HFFc6 (cell line): ENCODE measurements at places on chromosomes 16 and 17.

- peak; percentile 75 for DNase-seq
These were observed at the start of gene MT1E for GRCh38 chr16:56625140-56625942. Gene MT1E, plus strand, starts transcription at chr16:56625781. Its CDS starts 71 bp downstream, at chr16:56625852.

GRCh38 chr17:39008633-39009032 is 41.4 kb upstream of the FBXO47 start:
- DNase-seq: no peak

GRCh38 chr17:28416703-28417311 is 10.8 kb upstream of the SLC46A1 start:
- peak; percentile 56 for DNase-seq

DNA sequence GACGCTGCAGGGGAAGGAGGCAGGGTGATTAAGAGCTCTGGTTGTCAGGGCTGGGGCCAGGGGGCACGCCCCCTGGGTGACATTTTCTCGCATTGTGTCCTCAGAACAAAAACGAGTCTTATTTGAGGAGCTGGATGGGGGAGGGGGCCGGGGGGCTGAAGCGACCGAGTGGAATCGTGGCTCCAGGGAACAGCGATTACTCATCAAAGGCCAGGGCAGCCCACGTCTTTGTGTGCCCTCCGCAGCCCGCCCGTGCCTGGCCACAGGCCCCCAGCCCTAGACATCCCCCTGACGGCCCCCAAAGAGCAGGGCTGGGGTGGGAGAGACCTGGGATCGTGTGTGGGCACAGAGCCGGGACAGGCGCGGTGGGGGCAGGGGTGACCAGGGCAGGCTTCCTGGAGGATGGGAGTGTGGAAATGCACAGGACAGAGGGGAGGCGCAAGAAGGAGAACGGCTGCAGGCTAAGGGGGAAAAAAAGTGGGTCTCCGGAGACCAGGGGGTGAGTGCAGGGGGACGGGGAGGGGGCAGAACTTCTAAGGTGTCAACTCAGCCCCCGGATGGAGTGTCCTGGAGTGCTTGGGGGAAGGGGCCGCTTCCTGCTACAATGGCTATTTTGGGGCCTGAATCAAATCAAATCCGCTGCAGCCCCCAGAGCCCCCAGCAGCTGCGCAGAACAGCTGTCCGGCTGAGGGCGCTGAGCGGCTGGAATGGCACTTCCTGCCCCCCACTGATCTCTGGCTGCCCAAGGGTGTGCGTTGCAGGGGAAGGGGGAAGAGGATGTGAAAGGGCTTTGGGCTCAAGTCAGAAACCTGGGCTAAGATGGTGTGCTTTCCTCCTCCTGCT is 24.0 kb upstream of the PHB1 start:
- DNase-seq: no peak

- DNase-seq: no peak
These were observed 1.3 kb downstream of the RILP start for GRCh38 chr17:1648173-1648962.

- DNase-seq: no peak
These were observed 185.2 kb downstream of the C16orf95 start for GRCh38 chr16:87131996-87132345.

DNA sequence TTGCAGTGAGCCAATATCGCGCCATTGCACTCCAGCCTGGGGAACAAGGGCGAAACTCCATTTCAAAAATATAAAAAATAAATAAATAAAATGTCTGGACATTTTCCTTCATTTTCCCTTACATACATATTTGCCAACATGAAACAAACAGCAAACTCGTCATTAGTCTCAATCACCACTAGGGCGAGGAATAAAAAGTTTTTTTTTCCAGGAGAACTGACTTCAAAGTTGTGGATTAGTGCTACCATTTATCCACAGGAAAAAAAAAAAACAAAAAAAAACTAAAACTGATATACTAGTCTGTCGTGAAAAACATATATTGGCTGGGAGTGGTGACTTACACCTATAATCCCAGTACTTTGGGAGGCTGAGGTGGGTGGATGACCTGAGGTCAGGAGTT is 77.0 kb upstream of the MTMR4 start:
- no peak for DNase-seq

DNA sequence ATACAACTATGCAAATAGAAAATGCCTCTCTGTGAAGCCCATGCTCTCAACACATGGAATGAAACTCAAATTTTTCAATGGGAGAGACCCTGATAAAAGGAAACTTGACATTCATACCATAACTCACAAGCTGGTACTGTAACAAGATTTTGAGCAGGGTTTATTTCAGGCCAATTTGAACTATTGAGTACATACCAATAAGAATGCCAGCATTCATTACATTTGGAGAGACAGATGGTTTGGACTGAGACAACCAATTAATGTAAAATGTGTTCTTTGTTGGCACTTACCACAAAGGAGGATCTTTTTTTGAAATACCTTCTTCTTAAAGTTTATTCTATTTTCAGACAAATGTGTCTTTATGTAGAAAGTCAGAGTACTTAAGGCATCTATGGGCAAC is 1357.0 kb upstream of the GOT2 start:
- no peak for DNase-seq

- DNase-seq: no peak
These were observed 12.2 kb upstream of the ITGAE start for GRCh38 chr17:3813171-3813570.

- DNase-seq: no peak
These were observed 75.9 kb upstream of the WSB1 start for GRCh38 chr17:27218041-27218440.

GRCh38 chr16:24538756-24539294 is 541 bp upstream of the RBBP6 start:
- DNase-seq: peak; percentile 74

DNA sequence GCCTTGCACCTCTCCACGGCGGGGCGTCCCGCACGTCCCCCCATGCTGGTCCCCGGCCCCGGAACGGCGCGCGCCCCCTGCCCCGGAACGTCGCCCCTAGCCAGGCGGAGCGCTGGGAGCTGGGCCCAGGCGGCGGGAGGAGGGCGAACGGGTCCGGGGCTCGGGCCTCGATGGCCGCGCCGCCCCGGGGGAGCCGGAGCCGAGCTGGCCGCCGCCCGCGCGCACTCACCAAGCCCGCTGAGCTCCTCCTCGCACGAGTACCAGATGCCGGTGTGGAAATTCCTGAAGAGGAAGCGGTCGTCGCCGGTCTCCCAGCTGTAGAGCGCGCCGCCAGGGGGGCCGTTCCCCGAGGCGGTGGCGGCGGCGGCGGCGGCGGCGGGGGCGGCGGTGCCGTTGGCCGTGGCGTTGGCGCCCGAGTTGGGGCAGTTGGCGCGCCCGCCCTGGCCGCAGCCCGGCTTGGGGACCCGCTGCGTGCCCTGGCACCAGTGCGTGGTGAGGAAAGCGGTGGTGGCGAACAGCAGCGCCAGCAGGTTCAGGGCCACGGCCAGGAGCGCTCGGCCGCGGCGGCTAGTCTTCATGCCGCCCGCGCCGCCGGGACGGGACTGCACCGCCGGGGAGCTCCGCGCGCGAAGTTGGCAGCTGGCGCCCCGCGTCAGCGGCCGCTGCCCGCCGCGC is 530 bp downstream of the GSG1L start:
- no peak for DNase-seq

- DNase-seq: no peak
These were observed 1.1 kb downstream of the SLFN13 start for GRCh38 chr17:35447499-35447898.

DNA sequence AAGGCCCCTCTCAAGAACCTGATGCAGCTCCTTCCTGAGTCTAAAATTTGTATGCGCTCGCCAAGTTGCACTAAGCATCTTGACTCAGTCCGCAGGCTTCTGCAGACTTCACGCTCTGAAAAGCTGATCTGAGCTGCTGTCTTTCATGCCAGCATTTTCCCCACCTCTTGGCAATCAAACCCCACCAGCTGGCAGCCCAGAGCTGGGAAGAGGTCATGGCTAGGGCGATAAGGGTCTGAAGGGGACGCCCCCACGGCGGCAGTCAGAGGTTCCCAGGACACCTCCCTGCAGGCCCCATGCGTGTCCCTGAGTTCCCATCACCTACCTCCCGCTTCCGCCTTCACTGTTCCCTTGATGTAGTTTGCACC is 5.1 kb upstream of the UNC13D start:
- no peak for DNase-seq

GRCh38 chr17:80365983-80366382 is 49.0 kb upstream of the ENDOV start:
- DNase-seq: no peak

- no peak for DNase-seq
These were observed 17.8 kb upstream of the PITPNM3 start for GRCh38 chr17:6573982-6574686.

DNA sequence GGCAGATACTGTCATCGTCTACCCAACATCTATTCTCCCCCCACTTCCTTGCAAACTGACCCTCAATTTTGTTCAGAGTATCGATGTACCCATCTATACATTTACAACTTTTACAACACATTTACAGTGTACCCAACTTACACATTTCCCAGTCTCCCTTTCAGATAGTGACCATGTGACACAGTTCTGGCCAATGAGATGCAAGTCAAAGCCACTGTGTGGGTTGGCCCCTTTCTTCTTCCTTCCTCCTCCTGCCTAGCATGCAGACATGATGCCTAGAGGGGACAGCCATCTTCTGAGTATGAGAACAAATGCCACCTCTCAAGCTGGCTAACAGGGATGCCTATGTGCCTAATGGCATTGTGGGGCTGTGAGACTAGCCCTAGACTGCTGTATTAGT is 11.3 kb upstream of the NFAT5 start:
- DNase-seq: no peak

GRCh38 chr17:57962279-57963148 is 7.3 kb upstream of the CUEDC1 start:
- no peak for DNase-seq

GRCh38 chr16:82892324-82892723 is 265.6 kb downstream of the CDH13 start:
- no peak for DNase-seq

- DNase-seq: peak; percentile 28
These were observed 14.8 kb upstream of the GPATCH8 start for GRCh38 chr17:44518032-44518431.

GRCh38 chr17:73795730-73796129 is 151.5 kb upstream of the SDK2 start:
- no peak for DNase-seq

- no peak for DNase-seq
These were observed 38.9 kb downstream of the SHCBP1 start for GRCh38 chr16:46582313-46582712.

GRCh38 chr16:62741692-62742091 is 705.5 kb upstream of the CDH8 start:
- DNase-seq: no peak

- no peak for DNase-seq
These were observed 36.6 kb upstream of the TMEM132E start for GRCh38 chr17:34542700-34543336.

DNA sequence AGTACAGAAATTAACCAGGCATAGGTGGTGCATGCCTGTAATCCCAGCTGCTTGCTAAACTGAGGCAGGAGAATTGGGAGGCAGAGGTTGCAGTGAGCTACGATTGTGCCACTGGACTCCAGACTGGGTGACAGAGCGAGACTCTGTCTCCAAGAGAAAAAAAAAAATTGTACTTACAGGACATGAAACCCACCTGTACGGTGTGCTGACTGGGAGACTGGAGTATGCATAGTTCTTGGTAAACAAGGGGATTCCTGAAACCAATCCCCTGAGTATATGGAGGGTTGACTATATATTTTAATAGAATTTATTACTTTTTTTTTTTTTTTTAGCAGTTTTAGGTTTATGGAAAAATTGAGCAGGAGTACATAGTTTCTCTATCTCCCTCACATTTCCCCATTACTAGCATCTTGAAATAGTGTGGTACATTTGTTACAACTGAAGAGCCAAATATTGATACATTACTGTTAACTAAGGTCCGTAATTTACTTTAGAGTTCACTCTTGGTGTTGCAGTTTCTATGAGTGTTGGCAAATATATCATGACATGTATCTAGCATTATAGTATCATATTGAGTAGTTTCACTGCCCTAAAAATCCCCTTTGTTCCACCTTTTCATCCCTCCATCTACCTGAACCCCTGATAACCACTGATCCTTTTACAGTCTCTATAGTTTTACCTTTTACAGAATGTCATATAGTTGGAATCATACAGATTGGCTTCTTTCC is 19.3 kb downstream of the TENT4B start:
- DNase-seq: no peak

DNA sequence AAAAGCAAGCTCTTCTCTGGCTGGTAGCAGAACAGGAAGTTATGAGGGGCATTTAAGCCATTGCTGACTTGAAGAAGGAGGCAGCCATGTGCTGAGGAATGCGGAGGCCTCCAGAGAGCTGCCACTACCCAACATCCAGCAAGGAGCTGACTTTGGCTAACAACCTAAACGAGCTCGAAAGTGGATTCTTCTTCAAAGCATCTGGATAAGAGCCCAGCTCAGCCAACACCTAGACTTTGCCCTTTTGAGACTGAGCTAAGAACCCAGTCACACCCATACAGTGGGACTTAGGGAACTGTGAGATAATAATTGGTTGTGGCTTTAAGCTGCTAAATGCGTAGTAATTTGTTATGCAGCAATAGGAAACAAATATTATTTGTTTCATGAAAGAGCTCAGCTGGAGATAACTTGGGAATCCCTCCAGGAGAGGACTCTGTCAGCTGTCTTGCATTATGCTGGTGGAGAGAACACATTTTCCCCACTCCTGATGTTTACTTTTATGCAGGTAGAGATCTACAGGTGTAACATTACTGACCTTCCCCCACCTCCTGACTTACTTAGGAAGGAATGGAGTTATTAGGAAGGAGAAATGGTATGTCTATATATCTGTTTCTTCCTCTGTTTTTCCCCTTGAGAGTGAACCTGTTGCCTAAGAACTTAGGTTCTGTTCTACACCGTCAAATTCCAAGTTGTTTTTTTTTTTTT is 52.7 kb upstream of the ZNF629 start:
- no peak for DNase-seq
